ENCODE measurements at places on chromosomes 1 and 21.

- no peak overlapping the region for H3K4me3 ChIP-seq
- no peak for DNase-seq
- no peaks in the 10 kb centered on the region for H3K27me3 ChIP-seq
- H3K4me1 ChIP-seq, result no peaks in the 10 kb centered on the region
- H3K36me3 ChIP-seq, result no peaks in the 10 kb centered on the region
Measured at GRCh38 chr21:45207839-45208626, 79.7 kb downstream of the POFUT2 start.

DNA sequence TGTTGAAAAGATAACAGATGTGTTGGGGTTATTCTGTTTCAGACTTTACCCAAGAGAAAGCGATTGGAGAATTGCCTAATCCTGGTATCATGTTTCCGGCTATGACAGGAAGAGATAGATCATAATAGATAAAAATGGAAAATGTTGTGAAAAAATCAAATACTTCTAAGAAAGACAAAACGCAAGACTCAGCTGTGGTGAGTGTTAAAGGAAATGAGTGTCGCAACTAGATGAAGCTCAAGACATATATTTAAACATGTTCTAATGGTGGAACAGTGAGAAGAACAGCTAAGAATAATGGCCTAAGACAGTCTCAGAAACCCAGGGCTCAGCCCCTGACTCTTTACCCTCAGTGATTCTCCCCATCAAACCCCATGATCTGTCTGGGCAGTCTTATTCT, 426.7 kb upstream of the RUNX1 start:
- DNase-seq, result no peak
- no peak overlapping the region for H3K27ac ChIP-seq
- no peaks in the 10 kb centered on the region for H3K36me3 ChIP-seq
- no peaks in the 10 kb centered on the region for H3K27me3 ChIP-seq
- peaks cover 4% of the 10 kb centered on the region for H3K4me1 ChIP-seq
- no peak overlapping the region for H3K4me3 ChIP-seq

DNA sequence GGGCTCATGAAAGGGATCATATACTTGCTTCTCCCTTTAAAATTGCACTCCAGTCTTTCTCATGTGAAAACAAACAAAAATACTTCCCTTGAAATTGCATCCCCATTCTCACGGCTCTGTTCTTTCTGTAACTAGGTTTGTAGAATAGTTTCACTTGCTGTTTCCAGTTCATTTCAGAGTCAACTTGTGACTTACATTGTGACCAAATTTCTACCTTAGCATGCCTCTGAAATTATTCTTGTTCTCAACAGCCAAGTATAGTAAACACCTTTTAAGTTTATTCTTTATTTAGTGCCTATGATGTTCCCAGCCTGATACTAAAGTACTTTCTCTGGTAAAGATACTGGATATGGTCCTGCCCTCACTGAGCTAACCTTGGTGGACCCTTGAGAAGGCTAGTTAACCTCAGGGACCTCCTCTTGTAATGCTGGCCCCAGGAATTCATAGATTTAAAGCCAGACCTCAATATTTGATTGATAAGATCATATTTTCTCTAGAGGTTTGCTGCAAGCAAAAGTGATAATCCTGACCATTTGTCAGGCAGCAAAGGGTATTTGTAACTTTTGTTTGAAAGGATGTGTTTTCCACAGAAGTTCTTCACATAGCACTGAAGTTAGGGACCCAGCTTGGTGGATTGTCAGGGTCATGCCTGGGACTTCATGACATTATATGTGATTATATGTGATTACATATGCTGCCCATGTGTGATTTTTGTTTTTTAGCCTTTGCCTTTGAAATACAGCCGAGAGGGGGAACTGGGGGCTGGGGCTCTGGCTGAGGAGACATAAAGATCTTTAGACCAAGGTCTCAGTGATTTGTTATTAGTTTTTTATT, 29.6 kb downstream of the VANGL2 start:
- H3K27me3 ChIP-seq, result peaks cover 12% of the 10 kb centered on the region
- no peak for DNase-seq
- H3K4me3 ChIP-seq, result no peak overlapping the region
- H3K4me1 ChIP-seq, result no peaks in the 10 kb centered on the region
- H3K27ac ChIP-seq, result no peak overlapping the region

DNA sequence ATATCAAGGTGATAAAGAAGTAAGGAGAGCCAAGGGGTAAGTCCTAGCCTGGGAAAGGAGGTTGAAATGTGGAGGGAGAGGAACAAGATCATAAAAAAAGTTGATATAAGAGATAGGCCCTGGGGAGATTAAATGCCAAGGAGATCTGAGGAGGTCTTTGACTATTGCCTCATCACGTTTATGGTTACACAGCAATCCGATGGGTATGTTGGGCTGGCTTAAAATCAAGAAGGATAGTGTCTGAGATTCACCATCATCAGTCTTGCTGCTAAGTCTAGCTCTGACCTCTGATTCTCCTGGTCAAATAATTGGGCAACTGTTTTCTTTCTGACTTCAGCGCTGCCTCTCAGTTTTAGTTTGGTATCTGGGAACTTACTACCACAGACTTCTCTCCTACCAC, 416.3 kb downstream of the GPATCH2 start:
- H3K4me1 ChIP-seq, result no peaks in the 10 kb centered on the region
- no peak overlapping the region for H3K27ac ChIP-seq
- H3K27me3 ChIP-seq, result no peaks in the 10 kb centered on the region
- no peak for DNase-seq
- H3K4me3 ChIP-seq, result no peak overlapping the region
